ENCODE measurements at places on chromosomes 1 and 21.

- DNase-seq = no peak
These were observed 44.8 kb upstream of the SGIP1 start for GRCh38 chr1:66489151-66489550.

DNA sequence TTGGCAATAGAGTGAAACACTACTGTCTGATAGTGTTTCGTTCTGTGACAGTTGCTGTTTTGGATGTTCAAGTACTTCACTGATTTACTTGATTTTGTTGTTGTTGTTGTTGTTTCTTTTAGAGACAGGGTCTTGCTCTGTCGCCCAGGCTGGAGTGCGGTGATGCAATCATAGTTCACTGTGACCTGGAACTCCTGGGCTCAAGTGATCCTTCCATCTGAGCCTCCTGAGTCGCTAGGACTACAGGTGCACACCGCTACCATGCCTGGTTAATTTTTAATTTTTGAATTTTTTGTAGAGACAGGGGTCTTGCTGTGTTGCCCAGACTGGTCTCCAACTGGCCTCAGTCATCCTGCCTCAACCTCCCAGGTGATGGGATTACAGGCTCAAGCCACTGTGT, 2.3 kb downstream of the ATF6 start:
- no peak for DNase-seq

GRCh38 chr1:155086128-155086741, 7.6 kb downstream of the EFNA3 start:
- DNase-seq = peak; percentile 52

DNA sequence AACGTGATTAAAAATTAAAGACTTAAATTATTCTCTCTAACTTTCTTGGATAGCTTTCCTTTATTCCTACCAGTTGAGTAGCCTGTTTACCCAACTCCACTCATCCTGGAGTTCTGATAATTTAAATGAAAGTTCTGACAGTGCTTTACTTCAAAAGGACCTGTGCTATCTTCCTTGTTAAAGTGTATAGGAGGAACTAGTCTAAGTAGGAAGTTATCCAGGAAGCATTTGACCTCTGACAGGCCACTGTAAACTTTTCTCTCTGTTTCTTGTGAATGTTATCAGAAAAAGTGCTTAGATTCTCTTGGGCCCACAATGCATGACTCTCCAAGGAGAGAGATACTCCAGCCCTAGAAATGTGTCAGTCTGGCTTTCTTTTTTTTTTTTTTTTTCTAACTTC, 9.2 kb downstream of the UAP1 start:
- DNase-seq = no peak

DNA sequence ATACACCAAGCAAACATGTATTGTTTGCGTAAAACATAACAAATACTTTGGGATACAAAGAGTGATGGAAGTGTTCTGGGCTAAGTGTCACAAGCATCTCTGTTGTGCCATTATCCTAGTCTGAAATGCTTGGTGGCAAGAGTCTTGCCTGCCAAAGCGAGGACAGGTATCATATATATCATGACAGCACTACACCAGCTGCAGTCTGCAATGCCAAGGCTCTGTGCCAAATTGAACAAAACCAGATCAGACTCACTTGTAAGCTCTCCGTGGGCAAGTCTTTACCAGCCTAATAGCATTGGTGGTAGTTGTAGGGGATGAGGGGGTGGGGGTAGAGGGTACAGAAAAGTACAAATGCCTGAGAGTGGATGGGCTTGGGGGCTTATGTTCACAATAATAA, 119.2 kb downstream of the RWDD3 start:
- DNase-seq = no peak

DNA sequence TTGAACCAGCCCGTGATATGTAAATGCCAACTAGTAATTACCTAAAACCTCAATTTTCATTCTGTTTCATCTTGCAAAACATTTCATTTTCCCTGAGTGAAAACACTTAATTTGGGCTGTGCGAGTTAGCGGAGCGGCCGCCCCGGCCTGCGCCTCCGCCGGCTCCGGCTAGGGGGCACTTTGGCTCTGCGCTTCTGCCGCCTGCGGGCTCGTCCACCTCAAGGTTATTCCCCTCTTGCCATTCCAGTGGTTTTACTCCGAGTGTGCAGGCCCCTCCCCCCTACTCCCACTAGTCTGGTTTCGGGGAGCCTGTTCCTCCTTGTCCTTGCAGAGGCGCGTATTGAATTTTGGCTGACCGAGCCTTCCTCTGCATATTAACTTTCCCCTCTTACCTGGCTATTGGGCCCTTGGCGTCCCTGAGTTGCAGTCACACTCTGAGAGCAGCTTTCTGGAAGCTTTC, 55.6 kb downstream of the PEX14 start:
- peak; percentile 34 for DNase-seq

DNA sequence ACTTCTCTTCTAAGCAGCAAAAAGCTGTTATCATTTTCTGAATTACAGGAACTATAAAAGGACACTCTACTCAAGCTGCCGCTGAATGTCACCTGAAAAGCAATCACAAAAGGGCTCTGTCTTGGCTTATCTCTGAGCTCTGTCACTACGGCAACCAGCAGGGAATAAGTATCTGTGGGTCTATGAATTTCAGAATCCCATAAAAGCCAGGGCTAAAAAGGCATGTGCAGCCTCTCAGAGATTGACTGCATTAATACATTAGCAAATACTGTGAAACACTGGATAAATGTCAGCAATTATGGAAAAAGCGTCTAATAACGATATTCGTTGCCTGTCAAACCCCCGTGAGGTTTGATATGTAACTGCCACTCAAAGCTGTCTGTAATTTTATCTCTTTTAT, 210.2 kb upstream of the DMRTA2 start:
- DNase-seq = peak; percentile 30

GRCh38 chr1:221435504-221435904, 306.4 kb downstream of the DUSP10 start:
- DNase-seq = no peak
